Amygdala (tissue), 56 donors: ENCODE measurements at places on chromosomes 5 and 9.

- DNase-seq = no peak
Observed at GRCh38 chr9:91489361-91489899, 65.8 kb upstream of the NFIL3 start.

- DNase-seq = no peak
Observed at GRCh38 chr5:131396015-131396414, 132.2 kb downstream of the CDC42SE2 start.

DNA sequence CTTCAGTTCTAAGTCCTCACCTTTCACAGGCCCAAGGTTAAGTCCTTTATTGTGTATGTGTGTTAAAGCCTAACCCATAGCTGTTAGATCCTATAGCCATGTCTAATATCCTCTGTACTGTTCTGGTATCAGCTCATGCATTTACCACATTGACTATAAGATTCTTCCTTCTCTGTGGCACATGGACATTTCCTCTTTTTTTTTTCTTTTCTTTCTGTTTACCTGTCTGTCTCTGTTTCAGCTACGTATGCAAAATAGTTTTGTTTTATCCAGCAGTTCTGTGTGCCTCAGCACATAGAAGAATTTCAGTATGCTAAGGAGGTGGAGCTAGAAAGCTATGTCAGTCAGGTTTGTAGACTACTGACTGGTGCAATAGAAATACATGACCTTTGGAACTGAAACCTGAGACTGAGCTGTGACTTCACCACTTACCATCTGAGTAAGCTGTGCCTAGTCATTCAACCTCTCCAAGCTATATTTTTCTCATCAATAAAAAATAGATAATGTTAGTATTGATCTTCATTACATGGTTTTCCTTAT, 155.6 kb upstream of the VLDLR start:
- DNase-seq = no peak

DNA sequence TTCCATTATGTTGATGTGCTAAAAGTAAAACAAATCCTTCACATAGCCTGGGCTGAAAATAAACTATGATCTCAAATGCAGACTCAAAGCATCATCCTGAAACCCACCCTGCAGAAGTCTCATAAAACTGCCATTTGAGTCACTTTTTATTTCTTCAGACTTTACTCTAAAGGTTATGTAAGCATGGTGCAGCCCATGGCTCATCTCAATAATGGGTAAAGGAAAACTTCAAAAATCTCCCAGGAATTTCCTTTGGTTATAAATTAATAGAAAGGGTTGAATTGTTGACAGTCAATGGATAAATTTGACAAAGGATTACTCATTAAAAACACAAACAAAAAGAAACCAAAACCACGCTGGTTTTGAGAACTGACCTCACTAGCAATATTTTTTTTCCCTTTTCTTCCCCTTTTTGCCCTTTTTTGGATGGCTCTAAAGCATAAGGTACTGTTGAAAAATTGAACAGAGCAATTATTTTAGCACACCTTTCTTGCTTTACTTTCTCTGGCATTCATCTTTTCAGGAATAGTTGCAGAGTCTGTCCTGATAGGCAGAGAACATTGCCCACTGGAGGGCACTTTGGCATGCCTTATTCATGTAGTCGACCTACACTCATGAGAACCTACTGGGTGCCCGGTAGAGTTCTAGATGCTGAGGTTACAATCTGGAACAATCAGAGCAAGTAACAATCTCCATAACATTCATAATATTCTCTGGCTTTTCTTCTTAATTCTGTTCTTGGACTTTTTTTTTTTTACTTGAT, 191.4 kb downstream of the TMEM167A start:
- DNase-seq = no peak

GRCh38 chr9:8633784-8634183, 834.2 kb upstream of the DMAC1 start:
- DNase-seq = no peak

DNA sequence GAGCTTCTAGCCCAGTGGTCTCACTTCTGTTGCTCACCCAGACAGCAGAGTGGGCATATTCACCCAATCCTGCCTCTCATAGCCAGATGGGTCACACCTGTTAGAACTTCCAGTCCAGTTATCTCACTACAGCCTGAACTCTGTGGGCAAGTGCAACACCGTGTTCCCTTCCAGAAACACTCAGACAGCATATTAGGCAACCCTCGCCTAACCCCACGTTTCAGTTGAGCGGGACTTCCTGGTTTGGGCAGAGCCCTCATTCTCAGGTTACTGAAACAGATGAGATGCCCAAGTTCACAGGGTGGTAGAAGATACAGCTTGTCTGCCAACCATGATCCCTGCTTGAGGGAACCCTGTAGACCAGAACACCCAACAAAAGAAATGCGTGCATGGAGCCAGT, 538.2 kb downstream of the CYLC2 start:
- no peak for DNase-seq

DNA sequence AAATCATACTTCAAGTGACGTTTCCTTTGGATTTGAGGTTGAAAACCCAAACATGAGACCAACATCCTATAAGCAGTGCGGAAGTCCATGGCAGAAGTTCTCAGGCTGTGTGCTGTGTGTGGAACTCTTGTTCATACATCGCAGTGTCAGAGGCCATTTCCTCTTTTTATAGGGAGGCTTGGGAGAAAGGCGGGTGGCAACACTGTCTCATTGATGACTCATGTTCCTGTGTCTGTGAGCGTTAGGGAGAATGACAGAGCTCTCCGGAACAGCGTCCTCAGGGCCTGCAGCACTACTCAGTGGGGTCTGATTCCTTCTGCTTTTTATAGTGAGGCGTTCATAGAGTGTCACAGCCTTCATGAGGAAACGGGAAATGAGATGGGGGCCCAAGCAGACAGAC, 98.8 kb upstream of the BASP1 start:
- DNase-seq = peak; percentile 14

DNA sequence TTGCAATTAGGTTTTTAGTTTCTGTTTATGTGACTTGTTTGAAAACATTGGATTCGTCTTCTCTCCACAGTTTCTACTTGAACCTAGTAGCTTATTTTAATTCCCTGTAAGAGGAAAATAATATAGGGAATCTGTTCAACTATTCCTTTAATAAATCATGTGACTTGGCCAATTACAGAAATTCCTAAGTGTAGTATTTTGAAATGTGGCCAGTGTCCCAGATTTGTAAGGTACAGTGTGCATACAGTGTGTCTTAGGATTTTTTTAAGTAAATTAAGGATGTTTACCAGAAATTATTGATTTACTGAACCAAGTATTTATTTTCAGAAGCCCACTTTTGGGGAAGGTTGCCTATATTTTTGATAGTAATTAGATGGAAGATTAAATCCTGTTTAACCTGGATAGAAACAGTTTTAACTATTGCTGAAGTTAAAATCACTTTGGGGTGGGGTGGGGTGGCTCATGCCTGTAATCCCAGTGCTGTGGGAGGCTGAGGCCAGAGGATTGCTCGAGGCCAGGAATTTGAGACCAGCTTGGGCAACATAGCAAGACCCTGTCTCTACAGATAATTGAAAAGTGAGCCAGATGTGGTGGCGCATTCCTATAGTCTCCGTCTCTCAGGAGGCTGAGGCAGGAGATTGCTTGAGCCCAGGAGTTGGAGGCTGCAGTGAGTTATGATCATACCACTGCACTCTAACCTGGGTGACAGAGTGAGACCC, 36.9 kb downstream of the G3BP1 start:
- DNase-seq = no peak

DNA sequence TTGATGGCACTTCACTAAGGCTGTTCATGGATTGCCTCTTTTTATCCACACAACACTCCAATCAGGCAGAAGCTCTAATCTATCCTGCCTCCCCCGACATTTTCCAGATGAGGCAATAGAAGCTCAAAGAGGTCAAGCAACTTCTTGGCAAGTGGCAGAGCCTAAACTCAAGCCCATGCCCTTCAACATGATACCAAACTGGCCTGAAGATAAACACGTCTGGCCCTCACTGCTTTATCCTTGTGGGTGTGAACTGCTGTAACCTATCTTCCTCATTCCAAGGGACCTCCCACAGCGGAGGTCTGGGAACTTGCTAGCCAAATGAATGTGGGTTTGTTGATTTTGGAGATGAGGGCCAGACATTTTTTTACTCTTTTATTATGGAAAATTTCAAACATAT, 9.5 kb downstream of the SLC35A4 start:
- no peak for DNase-seq

DNA sequence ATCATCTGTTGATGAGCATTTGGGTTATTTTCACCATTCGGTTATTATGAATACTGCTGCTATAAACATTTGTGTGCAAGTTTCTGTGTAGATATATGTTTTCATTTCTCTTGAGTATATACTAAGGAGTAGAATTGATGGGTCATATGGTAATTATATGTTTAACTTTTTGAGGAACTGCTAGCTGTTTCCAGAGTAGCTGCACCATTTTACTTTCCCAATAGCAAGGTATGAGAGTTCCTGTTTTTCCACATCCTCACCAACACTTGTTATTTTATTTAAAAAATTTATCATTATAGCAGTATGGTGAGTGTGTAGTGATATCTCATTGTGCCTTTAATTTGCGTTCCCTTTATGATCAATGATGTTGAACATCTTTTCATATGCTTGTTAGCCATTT, 29.2 kb downstream of the CD14 start:
- DNase-seq = no peak

GRCh38 chr5:10914741-10915480, 153.9 kb upstream of the DAP start:
- no peak for DNase-seq

GRCh38 chr5:112329419-112330090, 89.5 kb downstream of the EPB41L4A start:
- no peak for DNase-seq

DNA sequence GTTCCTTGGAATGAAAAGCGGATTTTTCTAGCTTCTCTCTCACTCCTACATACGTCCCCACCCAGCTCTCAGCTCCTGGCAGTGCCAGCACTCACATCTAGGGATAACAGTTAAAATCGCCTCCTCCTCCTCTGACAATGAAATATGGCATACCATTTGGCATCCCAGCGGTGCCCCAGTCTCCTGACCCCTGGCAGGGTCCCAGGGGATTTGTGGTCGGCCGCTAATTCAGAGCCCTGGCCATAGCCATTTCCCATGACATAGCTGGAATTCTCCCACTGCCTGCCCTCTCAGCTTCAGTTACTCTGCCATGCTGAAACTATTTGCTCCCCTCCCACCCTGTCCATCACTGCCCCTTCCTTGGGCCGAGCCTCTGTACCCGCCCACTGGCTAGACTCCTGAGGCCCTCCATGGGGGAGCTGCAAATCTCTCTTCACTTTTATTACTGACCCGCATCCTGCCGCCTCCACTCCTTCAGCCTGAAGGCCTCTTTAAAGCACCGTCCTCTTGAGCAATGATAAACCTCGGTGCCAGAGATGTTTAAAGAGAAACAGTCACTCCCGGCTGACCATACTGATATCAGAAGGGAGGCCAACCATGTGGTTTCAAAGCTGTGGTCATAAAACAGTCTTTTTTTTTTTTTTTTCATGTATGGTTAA, 139.8 kb downstream of the SLIT3 start:
- DNase-seq = no peak

DNA sequence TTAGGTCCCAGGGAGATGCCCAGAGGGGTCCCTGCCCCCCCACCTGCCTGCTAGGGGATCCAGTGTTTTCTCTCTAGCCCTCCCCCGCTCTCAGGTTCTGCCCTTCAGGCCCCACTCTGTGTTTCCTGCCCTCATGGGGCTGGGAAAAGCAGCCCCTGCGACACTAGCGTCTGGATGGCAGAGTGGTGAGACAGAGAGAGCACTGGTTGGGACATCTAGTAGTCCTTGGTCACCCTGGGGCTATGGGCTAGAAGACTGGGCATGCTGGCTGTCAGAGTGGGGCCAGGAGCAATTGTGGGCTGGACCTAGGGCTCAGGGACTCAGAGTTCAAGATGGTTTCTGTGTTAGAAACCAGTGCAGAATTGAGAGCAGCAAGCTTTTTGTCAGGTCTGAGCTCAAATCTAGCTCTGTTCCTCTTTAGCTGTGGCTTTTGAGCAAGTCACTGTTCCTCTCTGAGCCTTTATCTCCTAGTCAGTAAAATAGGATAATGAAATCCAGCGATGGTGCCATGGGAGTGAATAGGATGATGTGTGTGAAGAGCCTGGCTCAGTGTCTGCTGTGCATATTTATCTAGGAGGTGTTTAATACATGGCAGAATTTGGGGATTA, 39.0 kb downstream of the RGS3 start:
- DNase-seq = no peak

DNA sequence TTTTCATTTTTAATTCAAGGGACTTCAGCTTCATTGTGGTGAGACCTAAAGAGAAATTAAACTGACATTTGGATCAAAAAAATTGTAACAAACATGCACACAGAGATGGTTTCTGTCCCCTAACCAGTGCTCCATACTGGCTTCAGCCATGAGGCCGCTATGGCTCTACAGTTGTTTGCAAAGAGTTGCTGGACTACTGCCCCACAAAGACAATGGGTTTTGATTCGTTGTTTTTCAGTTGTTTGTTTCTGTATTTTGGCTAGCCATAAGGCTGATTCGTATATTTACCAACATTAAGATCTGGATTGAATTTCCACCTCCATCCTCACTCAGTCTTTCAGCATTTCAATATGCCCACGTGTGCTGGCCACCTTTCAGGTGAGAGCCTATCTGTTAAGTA, 163.7 kb upstream of the KIF2A start:
- DNase-seq = no peak

DNA sequence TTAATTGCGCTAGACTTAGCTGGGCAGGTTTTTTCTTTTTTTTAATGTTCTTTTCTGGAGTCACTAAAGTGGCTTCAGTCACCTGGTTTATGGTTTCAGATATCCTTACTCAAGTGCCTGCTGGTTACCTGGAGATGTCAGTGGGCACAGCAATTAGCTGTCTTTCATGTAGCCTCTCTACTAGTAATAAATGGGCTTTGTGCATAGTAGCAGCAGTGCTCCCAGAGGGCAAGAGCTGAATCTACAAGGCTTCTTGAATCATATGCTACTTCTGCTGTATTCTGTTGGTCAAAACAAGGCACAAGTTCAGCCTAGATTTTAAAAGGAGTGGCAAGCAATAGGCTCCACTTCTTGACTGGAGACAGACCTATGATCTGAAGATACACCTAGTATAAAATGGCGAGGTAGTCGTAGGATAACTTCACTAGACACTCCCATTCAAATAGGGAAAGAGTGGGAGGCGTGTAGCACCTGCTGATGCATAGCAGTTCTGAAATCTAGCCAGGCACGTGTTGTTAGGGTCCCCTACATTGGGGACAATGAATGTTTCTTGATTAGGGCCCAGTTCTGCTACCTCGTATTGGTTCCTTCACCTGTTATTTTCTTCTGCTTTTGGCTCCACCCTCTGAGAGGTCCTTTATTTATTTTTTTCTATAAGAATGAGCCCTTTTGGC, 7.0 kb downstream of the SCAMP1 start:
- no peak for DNase-seq

GRCh38 chr5:32159328-32160072, 14.6 kb downstream of the GOLPH3 start:
- DNase-seq = no peak

GRCh38 chr5:54066433-54066832, 243.9 kb downstream of the ARL15 start:
- no peak for DNase-seq

GRCh38 chr9:107109324-107109723, 173.8 kb upstream of the RAD23B start:
- no peak for DNase-seq

DNA sequence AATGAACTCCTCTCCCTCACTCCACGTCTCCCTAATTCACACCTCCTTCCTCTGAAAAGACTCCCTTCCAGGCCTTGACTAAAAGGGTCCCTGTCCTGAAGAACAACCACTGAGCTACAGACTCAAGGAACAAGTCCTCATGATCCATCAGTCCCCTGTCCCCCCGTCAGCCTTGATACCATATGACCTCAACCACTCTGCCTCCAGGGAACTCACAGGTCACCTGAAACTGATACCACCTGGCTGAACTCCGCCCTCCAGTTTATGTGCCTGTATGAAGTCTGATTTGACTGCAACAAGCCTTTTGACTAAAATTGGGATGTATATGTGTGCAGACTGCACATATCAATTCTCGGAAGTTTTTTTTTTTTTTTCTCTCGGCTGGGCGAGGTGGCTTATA, 88.7 kb downstream of the UGCG start:
- DNase-seq = no peak
